ENCODE measurements at places on chromosomes 11 and 22.
A peak's percentile ranks its signal among the peaks of the same experiment; 100 is the strongest.

GRCh38 chr22:38713921-38714320, 8.2 kb downstream of the GTPBP1 start:
- DNase-seq: no peak

DNA sequence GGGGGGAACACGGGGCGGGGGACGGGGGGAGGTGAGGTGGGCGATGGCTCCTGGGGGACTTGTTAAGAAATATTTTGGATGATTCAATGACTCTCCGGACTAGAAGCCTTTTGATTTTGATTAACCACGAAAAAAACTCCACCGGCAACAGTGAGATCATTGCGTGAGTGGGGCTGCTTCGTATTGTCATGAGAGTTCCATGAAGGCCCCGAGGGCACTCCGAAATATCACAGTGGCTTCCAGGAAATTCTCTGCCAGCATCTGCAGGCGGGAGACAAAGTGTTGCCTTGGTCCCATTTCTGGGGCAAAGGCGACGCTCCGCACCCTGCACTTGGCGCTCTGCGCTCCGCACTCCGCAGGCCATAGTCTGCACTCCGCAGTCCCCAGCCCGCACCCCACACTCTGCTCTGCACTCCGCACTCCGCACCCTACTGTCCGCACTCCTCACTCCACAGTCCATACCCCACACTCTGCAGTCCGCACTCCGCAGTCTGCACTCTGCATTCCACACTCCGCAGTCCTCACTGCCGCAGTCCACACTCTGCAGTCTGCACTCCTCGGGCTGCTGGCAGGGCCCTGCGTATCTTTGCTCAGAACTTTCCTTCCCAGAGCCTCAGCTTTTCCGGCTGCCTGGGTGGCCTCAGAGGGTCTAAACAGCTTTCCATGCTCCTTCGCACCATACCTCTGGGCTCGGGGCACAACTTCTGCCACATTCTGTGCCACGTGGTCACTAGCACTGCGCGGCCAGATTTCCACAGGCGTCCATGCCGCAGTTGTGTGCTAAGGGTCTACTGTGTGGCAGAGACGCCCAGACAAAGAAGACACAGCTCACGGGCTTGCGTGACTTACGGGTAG, 61.1 kb downstream of the LINC01488 start:
- no peak for DNase-seq

- DNase-seq: no peak
Measured at GRCh38 chr11:37504060-37504611, 906.1 kb upstream of the RAG2 start.

DNA sequence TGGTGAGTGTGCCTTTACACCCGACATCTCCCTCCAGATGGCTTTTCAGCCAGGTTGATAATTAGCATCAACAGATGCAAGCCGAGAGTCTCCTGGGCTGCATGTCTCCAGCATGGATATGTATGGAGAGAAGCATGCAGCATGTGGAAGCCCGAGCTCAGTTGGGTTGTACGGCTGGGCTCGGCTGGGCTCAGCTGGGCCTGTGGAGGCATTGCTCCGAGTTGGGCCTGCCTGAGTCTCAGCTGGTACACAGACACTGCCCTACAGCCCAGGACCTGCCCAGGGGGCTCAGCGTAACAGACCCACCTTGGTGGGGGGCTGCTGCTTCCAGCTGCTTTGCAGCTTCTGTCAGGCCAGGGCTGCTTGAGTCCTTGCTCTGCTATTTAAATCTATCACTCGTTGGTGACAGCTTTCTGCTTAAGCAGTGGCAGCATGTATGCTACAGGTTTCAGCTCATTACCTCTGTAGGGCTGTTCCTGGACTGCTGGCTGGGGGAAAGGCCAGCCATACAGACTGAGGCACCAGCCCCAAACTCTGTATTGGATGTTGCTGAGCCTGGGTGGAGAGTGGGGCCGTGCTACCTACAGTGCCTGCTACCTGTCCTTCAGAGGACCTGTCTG, 115.5 kb downstream of the TEAD1 start:
- DNase-seq: no peak

DNA sequence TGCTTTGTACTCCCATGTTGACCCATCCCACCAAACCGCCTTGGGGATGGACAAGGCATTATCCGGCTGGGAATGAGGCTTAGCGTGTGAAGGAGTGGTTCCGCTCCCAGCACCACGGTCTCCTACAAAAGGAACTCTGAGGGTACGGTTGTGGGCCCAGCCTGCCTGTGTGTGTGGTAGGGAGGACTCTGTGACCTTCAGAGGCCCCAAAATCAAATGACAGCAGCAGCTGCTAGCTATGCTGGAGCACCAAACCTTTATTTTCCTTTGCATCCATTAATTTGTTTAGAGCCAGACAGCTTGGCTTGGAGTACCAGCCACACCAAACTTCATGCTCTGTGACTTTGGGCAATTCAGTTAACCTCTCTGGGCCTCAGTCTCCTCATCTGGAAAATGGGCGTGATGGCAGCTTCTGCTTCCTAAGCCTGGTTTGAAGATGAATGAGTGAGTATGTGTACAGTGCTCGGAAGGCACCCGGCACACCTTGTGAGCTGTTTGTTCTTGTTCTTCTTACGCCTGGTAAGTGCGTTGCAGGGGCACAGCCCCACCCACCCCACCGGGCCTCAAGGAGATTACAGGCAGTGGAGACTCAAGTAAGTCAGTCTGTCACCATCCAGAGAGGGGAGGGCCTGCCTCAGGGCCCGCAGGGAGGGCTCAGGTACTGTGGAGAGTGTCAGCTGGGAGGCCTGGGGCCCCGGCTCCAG, 25.3 kb downstream of the MB start:
- no peak for DNase-seq

DNA sequence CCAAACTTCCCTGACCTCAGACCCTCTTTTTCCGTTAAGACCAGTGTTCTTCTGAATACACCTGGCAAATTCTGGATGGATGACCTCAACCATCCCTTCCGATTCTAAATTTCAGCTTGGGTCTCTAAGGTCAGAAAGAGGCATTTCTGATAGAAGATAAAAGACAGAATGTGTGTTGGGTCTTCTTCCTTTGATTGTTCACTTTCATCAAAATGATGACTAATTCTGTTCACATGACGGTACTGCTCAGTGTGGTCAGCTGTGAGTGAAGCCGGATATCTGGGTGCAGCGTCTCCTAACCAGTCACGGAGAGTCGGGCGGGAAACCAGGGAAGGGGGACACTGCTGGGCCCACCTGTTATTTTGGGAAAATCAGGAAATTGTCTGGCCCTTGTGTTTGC, 151.6 kb upstream of the NAV2 start:
- no peak for DNase-seq

GRCh38 chr22:41766476-41766875, 34.0 kb upstream of the CCDC134 start:
- no peak for DNase-seq

DNA sequence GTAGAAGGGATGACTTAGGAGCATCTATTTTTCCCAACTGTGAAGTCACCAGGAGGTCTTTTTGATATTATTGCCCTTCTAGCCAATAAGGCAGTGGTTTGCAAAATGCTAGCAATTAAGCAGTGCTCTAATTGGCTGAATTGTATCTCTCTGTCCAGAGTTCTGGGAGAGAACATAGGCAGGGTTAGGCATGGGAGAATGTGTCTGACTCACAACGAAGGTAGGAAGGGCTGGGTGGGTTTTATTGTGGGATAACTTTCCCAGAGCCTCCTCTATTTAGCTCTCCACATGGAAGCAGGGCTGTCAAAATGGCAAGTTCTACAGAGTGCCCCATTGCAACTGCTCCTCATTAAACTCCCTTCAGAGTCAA, 415.9 kb upstream of the CADM1 start:
- DNase-seq: no peak

- no peak for DNase-seq
Measured at GRCh38 chr11:130868086-130868710, 48.1 kb downstream of the SNX19 start.

- no peak for DNase-seq
Measured at GRCh38 chr11:2919188-2919587, 10.0 kb downstream of the PHLDA2 start.

DNA sequence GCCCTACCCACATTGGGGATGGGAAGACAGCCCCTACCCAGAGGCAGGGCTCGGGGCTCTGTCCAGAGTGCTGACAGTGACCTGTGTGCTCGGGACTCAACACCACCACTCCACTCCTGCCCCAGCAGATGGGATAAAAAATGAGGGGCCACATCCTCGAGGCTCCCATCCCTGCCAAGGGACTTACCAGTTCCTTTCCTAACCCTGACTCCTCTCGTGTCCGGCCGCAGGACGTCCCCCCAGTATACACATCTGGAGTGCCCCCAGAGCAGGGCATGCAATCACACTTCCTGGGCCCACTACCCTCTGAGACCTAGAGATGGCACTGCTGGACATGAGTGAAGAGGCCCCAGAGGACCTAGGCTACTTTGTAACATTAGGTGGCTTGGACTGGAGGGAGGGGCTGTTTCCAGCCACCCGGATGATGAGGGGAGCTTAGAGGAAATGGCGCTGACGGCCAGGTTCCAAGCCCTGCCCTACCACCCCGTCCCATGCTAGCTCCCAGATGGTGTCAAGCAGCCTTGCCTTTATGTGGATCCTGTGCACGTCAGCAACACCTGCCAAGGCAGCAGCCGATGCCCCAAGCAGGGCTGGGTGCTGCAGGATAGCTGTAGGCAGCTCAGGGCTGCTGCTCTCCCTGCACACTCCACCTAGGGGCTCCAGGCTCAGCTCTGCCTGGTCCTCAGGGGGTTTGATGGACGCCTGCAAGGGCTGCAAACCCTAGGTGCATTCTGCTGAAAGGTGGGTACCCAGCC, 86.6 kb downstream of the DGCR2 start:
- no peak for DNase-seq

DNA sequence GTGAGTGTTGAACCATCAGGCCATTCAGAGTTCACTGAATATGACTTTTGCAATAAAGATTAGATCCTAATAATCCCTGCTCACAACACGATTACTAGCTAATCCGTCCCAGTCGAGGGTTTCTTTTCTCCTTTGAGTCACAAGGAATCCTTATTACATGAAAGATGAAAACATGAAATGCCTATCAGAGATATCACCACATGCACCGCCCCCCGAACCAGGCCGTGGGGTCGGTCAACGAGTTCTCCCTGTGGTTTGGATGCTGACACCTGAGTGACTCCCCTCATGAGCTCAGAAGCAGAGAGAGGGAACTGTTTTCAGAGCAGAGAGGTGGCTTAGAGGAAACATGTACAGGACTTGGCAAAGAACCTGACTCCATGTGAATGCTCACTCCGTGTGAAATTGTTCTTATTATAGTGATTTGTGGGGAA, 263.3 kb downstream of the ETS1 start:
- DNase-seq: peak; percentile 21

GRCh38 chr11:122910775-122911174, 28.2 kb downstream of the JHY start:
- no peak for DNase-seq

DNA sequence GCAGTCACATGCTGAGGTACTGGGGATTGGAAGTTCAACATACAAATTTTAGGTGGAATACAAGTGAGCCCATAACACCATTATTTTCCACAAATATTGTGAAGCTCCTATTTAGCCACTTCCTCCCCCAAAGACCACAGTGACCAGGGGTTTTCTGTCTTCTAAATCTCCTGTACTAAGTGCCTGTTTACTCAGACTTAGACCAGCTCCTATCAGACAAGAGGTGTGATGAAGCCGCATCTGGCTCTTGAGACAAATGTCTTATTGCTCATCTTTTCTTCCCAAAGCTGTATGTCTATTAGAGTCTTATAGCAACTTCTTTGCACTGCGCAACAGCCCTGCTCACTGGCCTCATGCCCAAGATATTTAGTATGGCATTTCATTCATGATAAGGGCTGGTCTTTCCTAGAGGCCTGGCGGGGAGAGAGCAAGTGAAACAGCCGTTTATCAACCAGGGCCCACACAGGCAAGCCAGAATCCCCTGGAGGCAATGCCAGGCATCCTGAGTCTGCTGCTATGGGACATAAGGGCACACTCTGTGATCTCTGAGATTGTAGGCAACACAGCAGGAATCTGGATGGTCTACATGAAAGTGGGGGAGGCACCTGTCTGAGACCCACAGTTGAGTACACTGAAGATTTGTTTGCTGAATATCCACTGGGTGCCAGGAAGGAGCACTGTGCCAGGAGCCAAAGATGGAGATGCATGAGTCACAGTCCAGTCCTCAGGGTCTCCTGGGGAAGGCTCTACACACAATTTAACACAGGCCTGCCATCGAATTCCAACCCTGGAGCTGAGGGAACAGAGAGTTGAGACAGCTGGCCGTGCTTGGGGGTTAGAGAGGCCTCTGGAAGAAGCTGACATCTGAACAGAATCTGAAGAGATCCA, 78.5 kb upstream of the NCAM1 start:
- DNase-seq: no peak

GRCh38 chr11:68041617-68042218, 2.9 kb downstream of the TCIRG1 start:
- no peak for DNase-seq

- DNase-seq: no peak
Measured at GRCh38 chr11:19366992-19367709, 126.4 kb upstream of the E2F8 start.

- no peak for DNase-seq
Measured at GRCh38 chr11:65593518-65594414, 1.8 kb downstream of the KCNK7 start.

GRCh38 chr11:30282289-30282631, 40.6 kb upstream of the ARL14EP start:
- DNase-seq: no peak

GRCh38 chr11:45939836-45940235, 17.4 kb downstream of the LARGE2 start:
- DNase-seq: no peak

DNA sequence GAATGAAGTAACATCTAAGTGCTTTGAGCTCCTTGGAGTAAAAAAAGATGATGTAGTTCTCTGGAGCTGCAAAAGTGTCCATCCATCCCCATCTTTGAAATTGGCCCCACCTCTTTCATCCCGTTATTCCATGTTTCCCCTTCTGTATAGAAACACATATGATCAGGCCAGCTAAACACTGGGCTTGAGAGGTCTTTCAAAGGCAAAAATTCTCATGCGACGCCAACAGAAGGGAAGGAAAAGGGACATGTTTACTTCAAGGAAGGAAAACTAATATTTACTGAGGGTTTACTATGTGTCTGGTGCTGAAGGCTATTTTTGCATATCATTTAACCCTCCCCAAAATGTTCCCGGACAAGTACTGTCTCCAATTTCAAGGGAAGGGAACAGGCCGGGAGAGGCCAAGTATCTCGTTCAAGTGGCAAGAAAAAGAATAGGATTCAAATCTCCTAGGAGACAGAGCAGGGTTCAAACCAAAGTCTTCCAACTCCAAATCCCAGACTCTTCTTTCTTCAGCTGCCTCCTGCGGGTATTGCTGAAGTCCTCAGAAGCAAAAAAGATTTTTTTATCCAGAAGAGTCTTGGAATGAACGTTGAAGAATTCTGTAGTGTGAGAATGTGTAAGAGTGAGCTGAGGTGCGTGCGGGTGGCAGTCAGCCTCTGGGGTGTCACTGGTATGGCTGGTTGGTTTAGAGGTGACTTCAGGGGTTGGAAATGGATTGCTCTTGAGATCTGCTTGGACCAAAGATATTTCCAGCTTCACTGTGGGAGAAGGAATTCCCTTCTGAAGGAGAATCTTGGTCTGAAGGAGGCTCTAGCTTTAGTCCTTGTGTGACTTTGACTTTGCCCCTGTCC, 10.1 kb downstream of the TECTA start:
- no peak for DNase-seq
